ENCODE measurements at places on chromosomes 4 and X. TPM values are rescaled to one million over a fixed set of nuclear protein-coding genes. Genes with fewer than 3 reads are reported as not detected.

- no peak for DNase-seq
These were observed 39.8 kb upstream of the NAP1L5 start for GRCh38 chr4:88737307-88737941.

DNA sequence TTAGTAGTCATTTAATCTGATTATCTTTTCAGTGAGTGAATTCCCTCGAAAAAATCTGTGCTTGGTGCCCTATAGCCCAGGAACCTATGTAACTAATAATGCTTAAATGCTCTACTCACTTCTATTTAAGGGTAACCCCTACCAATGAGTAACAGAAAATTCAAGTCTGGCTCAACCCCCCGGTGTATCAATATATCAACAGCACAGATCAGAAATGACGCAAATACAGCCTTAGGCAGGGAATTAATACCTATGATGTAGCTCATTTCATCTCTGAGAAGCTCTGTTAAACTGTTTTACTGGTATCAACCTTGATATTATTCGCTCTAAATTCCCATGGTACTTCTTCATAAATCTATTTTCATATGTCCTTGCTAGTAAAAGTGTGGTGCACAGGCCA is 28.6 kb downstream of the PDGFC start:
- no peak for DNase-seq

- DNase-seq = no peak
These were observed 89.0 kb upstream of the NMU start for GRCh38 chr4:55725057-55725456.

ODAPH gene
- total RNA-seq = not detected

MTNR1A gene
- total RNA-seq = not detected

Data from GM23248 (cell line).